ENCODE measurements at places on chromosomes 13 and 19.

DNA sequence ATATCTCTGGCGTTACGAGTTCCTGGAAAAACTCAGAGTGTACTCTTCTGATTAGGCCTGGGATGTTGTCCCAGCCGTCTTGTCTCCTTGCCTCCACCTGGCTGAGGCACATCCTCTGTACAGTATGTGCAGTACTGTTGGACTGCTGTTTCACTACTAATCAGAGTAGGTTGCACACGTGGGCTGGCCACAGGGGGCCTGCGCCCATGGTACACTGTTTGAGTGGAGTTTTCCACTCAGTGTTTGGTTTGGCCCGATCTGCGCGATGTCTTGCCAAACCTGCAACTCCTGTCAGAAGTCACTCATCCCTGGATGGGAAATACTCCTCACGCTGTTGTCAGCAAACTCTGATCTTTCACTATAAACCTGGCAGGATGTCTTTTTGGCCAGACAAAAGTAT is 189.6 kb upstream of the CSNK1A1L start:
- no peak for DNase-seq

DNA sequence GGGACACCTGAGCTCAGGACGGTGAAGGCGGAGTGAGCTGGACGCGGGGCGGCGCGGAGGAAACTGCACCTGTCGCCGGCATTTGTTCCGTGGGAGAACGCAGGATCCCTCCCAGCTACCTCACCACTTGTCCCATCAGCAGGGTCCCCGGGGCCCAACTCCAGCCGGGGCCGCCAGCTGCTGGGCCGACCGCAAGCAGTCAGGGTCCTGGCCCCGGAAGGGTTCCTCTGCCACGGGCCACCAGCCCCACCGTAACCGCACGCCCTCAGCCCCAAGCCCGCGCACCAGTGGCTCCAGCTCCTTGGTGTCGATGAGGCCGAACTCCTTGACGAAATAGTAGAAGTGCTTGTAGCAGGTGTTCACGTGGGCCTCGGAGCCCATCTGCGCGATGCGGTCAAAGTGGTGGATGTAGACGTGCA is 19.6 kb downstream of the MOB3A start:
- DNase-seq, result no peak

DNA sequence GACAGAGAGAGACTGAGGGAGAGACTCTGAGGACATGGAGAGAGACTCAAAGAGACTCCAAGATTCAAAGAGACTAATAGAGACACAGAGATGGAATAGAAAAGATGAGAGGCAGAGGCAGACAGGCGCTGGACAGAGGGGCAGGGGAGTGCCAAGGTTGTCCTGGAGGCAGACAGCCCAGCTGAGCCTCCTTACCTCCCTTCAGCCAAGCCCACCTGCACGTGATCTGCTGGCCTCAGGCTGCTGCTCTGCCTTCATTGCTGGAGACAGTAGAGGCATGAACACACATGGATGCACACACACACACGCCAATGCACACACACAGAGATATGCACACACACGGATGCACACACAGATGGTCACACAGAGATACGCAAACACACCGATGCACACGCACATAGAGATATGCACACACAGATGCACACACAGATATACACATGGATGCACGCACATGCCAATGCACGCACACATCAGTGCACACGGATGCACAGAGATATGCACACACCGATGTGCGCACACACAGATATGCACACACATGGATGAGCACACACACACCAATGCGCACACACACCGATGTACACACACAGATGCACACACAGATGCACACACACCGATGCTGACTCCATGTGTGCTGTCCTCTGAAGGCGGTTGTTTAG is 3.3 kb upstream of the F10 start:
- DNase-seq, result no peak

DNA sequence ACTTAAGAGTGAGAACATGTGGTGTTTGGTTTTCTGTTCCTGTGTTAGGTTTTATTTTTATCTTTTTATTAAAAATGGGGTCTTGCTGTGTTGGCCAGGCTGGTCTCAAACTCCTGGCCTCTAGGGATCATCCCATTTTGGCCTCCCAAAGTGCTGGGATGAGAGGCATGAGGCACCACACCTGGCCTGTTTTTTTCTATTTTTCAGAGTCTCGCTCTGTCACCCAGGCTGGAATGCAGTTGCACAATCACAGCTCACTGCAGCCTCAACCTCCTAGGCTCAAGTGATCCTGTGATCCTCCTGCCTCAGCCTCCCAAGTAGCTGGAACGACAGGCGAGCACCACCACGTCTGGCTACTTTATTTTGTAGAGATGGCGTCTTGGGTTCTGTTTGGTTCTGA is 7.6 kb downstream of the ZNF574 start:
- no peak for DNase-seq

DNA sequence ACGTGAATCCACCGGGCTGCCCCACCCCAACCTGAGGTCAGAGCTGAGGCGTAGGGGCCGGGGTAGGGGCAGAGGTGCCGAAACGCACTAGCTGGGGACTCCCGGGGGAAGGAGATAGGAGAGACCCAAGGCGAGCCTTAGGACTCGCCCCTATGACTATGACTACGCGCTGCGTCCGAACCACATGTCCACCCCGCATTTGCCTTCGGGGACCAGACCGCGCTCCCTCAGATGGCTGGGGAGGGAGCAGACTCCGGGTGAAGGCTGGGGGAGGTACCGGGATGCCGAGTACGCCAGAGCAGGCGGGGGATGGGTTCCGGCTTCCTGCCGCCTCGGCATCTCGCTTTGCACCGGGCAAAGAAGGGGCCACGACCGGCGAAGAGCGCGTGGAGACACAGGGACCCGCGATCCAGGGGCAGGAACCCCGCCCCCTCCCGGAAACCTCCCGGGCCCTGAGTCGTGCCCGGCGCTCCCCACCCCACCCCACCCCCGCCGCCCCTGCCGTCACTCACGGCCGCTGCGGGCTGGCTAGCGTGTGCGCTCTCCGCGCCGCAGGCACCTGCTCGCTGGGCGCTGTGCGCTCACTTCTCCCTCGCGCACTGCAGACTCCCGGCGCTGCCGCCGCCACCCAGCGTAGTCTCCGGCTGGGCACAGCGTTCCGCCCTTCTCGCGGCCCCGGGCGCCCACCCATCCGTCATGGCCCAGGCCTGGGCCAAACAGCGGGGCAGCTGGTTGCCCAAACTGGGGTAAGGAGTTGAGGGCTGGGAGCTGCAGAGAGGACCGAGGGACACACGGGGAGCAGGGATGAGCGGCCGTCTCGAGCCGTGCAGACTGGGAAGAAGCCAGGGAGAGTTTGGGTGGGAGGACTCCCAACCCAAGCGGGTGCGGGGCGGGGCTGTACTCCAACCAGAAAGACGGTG is 622 bp upstream of the VSTM2B start:
- DNase-seq, result no peak

- DNase-seq, result no peak
These were observed 31.4 kb downstream of the SCGB2B2 start for GRCh38 chr19:34645551-34645950.

DNA sequence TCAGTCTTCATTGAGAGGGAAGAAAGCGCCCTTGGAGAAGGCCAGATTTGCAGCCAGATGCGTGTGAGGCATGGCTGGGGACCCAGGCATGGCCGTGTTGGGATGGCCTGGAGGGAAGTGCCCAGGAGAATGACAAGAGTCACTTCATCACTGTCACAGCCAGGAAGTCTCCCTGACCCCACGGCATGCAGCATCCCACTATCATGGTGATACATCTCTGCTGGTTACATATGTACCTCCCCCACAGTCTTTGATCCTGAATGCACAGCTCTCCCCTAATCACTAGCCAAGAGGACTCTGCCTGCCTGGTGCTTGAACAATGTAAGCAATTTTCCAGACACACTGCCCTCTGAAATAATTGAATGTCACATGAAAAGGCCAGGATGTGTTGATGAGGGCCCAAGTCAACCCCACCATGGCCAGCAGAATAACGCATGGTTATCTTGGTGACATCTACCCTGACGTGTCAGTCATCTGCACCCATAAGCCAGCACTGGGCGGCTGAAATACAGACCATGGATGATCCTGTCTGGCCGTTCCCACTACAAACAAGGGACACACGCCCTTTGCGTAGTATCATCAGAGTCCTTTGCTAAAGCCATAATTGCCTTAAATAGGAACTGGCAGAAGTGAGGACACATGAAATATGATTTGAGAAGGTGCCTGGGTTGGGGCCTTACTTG is 149.7 kb upstream of the SPACA7 start:
- no peak for DNase-seq

DNA sequence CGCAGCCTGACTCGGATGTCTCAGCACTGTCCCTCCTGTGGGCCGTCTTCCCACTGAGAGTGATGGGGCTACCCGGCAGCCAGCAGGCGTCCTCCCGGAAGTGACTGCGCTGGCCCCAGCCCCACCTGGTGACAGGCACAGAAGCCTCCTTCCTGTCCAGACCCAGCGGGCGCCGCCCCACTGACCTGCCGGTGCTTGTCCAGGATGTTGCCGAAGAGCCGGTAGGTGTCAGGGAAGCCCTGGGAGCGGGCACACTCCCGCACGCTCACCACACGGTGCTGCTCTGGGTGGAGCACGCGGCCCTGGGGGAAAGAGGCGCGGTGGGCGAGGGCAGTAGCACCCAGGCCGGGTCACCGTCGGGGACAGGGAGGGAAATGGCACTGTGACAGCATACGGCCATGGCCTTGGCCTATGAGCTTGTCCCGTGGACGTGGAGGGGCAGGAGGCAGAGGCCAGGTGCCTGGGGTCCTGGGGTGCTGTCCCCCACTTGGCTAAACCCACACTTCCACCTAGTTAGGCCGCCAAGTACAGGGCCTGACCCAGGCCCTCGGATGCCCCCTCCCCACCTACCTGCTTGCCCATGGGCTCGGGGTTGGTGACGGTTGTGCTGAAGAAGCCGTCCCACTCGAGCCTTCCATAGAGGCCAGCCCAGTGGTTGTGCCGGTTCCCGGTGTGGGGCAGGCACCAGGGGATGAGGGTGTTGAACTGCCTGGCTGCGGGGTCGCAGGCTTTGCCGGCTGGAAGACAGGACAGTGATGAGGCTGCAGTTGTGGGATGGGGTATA is 16.0 kb upstream of the EIF3G start:
- no peak for DNase-seq

DNA sequence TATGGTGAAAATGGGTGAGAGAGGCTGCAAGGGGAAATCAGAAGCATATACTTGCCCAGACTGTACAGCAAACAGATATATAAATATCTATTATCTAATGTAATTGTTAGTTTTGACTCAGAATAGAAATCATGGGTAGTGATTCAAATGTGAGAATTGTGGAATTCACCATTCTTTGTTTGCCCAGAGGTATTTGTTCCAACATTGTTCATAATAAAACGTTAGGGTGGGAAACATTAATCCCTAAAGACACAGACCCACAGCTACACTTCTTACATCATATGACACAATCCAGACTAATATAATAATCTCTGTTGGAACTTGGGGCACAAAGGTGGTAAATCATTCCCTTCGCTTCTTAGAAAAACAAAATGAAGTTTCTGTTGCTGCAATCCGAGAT is 646.5 kb upstream of the SLITRK6 start:
- no peak for DNase-seq

- no peak for DNase-seq
These were observed 227.5 kb upstream of the SERP2 start for GRCh38 chr13:44146138-44146537.

DNA sequence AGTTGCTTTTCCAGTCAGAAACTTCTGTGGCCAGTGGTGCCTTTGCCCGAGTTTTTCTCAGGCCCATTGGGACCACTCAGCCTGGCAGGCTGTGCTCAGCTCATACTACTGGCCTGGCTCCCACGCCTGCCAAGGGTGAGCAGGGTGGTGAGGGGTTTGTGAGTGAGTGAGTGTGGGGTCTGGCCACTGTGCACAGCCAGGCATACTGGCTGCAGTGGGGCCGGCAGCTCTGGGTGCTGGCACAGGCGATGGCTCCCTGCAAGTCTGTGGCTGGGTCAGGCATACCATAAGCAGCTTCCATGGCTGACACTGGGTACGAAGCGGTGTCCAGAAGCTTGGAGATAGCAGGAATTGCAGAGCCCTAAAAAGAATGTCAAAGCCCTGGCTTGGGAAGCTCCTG is 161.0 kb downstream of the SLITRK6 start:
- no peak for DNase-seq

- no peak for DNase-seq
These were observed 14.9 kb downstream of the LAIR2 start for GRCh38 chr19:54517483-54517882.

DNA sequence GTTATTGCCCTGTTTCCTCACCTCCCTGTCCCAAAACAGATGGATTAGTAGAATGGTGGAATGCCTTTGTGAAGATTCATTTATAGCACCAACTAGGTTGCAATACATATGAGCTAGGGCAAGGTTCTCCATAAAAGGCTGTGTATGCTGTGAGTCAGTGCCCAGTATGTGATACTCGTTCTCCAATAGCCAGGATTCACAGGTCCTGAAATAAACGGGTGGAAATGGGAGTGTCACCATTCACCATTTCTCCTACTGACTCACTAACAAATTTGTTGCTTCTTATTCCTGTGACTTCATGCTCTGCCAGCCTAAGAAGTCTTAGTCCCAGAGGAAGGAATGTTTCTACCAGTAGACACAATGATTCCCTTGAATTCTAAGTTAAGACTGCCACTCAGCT is 1745.4 kb downstream of the SLITRK1 start:
- DNase-seq, result no peak

DNA sequence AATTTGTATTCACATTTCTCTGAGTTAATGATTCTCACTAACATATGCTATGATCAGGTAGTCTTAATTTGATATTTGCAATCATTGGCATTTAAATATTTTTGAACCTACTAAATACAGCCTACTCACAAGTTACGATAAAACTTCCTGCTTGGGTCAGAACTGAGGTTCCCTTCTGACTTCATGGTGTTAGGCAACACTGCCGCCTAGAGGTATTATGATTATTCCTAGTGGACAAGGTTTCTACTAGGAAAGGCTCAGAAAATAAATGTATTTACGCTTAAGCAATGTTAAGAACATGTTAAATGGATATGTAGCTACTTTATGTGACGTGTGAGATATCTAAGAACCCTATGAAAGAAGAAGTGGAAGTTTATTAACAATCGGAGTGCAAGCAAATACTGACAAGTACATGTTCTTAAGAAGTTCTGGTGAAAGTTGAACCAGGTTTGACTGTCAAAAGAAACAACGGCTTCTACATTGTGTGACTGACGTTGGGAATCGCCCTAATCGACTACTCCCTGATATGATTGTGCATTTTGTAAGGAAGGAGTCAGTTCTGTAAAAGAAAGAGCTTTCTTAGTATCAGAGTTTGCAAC is 1395.8 kb downstream of the SLITRK5 start:
- DNase-seq, result peak; percentile 39

GRCh38 chr13:75454497-75454896 is 27.5 kb downstream of the TBC1D4 start:
- peak; percentile 16 for DNase-seq

GRCh38 chr13:27170516-27171243 is 931 bp downstream of the USP12 start:
- no peak for DNase-seq

Measured in NCI-H1694 treated with DMSO at 0.1 percent for 48 hours (cell line).